ENCODE measurements at places on chromosomes 2 and 18.
A peak's percentile ranks its signal among the peaks of the same experiment; 100 is the strongest.

- no peak for DNase-seq
Measured at GRCh38 chr2:64913357-64913869, 75.8 kb upstream of the SLC1A4 start.

DNA sequence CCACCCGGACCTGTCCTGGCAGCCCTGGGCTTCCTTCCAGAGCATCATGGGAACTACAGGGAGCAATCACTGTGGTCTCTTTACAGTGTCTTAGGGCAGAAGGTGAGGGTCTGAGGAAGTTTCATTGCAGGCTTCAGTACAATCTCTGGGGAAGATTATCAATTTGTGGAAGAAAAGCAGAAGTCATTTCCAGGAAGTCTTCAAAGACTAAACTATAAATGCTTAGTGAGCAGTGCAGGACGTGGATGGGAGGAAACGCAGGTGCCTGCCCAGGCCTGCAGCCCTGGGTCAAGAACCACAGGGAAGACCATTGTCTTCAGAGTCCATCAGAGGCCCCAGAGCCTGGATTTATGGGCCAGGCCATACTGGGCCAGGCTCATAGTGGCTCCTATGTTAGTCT, 54.3 kb downstream of the INO80C start:
- no peak for DNase-seq

- peak; percentile 36 for DNase-seq
Measured at GRCh38 chr2:55137024-55137958, 87.0 kb upstream of the RTN4 start.

GRCh38 chr18:45638544-45638943, 23.3 kb downstream of the SLC14A2 start:
- no peak for DNase-seq

DNA sequence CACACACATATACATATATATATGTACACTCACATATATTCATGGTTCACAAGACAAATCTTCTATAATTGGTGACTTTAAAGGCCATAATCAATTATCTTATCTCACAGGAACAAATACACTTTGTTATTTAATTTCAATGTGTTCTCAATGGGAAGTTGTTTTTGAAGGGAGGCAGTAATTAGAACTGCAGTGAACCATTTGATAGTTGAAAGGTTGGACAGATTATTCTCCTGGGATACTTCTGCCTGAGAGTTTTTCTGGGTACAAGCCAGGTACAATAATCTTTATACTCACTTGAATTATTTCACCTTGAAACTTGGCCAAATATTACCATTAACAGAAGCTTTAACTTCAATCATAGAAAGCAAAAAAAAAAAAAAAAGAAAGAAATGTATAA, 546.6 kb upstream of the LRRTM4 start:
- no peak for DNase-seq

DNA sequence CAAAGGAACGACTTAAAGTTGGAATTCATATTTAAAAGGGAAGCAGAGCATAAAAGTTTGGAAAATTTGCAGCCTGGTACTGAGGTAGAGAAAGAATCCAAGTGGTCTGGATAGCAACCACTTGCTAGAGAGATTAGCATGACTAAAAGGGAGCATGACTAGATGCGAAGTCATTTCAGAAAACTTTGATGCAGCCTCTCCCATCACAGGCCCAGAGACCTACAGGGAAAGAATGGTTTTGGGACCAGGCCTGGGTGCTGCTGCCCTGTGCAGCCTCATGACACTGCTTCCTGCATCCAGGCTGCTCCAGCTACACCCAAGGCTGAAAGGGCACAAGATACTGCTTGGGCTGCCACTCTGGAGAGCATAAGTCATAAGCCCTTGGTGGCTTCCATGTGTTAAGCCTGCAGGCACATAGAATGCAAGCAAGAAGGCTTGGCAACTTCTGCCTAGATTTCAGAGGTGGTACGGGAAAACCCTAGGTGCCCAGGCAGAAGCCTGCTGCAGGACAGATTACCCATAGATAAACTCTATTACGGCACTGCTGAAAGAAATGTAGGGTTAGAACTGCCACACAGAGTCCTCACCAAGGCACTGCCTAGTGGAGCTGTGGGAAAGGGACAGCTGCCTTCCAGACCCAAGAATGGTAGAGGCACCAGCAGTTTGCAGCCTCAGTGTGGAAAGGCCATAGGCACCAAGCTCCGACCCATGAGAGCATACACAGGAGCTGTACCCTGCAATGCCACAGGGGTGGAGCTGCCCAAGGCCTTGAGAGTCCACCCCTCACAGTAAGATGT, 12.6 kb upstream of the CHN1 start:
- DNase-seq: no peak

DNA sequence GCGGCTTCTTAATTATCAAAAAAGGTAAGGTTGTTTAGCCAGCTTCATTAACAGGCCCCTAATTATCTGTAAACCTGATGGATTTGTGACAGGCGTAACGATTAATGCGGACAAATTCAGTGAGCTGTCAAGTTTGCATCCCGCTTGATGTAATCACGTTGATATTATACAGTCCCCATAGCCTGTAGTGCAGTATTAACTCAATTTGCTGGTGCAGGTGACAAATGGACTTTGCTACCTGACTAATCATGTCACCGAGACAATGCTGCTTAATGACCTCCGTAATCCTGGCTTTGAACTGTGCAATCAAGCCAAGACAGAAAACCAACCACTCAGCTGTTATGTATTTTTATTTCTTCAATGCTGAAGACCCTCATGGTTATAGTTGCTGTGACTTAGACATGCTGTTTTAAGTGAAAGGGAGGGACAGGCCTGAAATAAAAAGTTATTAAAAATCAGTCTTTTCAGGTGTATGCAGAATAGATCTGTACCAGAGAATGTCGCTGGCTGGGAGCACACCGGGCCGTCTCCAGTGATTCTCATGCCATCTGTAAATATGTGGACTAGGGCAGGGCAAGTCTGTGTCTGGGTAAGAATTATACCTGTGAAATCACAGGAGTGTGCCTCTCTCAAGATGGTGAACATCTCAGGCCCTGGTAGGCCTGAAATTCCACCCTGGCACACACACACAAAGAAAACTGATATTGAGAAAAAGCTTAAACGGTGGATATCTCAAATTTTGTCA, 4.3 kb downstream of the TSHZ1 start:
- no peak for DNase-seq

DNA sequence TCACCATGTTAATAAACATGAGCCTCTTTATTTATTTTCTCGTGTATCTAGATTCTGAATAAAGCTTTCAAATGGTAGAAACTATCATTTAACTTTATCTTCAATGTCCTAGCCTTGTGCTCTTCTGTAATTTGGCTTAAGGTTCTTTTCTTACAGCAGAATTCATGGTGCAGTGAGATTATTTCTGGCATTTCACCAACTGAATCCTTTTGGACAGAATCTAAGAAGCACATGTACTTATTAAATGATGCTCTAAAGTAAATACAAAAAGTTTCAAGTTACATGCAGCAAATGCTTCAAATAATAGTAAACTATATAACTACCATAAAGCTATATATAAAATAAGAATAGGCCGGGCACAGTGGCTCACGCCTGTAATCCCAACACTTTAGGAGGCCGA, 65.9 kb downstream of the AP1S3 start:
- no peak for DNase-seq

DNA sequence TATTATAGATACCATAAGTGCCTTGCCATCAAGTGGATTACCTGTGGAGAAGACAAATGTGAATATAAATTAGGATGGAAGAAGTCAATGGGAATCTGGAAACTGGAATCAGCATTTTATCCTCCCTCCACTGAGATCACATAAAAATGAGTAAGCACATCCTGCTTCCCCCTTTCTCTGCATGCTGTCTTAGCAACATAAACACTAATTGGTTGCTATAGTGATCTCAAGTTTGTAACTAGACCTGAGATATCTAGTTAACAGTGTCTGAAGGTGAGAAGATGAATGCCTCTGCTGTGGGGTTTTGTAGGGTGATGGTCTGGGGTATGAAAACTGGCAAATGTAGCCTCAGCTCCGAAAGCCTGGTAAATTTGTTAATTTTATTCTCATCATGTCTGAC, 1357.5 kb upstream of the CELF4 start:
- DNase-seq: no peak

DNA sequence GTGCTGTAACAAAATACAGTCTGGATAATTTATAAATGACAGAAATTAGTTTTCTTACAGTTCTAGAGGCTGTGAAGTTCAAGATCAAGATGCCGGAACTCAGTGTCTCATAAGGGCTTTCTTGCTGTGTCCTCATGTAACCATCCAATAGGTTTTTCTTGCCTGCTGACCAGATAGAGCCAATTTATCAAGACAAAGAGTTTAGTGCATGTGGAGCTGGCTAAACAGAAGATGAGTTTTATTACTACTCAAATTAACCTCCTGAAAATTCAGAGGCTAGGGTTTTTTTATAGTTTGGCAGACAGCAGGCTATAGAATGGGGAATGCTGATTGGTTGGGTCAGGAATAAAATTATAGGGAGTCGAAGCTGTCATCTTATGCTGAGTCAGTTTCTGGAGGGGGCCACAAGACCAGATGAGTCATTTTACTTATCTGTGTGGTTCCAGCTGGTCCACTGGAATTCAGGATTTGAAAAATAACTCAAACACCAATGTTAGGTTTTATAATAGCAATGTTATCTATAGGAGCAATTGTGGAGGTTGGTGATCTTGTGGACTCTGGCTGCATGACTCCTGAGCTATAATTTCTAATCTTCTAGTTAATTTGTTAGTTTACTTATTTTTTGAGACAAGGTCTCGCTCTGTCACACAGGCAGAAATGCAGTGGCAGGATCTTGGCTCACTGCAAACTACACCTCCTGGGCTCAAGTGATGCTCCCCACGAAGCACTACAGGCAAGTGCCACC, 3.2 kb upstream of the PDK1 start:
- no peak for DNase-seq

DNA sequence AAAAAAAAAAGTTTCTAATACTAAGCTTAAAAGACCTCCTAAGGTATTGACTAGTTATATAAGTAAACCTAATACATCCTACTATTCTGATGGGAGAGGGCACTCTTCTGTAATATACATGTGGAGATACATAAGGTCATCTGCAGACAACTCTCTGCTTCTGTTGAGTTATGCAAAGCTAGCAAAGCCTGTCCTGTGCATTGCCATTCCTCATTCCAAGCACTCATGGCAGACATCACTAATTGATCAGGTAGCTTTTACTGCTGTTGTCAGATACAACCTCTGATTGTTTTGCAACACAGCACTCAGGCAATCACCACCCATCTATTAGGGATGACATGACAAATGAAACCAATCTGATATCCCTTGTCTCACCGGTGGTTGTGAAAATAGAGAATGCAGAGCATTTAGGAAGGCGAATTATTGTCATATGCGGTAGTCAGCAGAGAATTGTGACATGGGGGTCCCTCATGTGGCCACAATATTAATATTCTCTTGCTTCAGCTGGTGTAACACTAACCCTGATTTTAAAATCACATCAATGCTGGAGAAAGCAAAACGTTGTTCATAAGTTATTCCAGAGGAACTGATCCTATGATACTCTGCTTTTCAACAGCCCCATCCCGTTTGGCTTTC, 416.5 kb upstream of the GYPC start:
- DNase-seq: no peak

- no peak for DNase-seq
Measured at GRCh38 chr18:12658426-12659138, 675 bp upstream of the SPIRE1 start.

DNA sequence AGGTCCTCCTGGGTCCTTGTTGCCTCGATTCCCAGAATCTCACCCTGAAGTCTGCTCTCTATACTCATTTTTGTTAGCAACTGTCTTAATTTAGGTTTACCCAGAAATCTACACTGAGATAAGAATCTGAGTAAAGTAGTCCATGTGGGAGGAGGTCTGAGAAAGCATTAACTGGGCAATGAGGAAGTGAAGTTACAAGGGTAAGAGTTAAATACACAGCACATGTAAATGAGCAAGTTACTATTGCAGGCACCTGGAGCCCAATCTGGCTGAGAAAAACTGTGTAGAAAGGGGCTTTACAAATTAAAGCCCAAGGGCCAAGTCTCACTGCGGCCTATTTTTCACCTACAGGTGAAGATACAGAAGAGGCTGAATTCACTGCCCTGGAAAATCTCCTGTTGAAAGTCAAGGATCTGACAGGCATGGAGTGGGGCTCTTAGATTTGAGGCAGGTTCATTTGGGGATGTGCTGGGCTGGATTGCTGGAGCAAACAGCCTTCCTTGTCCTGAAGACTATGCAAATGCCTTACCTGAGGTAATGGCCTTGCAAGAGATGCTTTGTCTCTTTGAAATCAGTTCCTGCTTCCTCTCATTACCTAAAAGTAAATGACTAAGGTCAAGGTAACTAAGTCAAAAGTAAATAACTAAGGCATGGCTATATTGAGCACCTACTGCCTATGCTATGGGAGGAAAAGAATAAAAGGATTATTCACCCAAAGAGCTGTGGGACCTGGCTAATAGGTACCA, 84.4 kb upstream of the DYNAP start:
- DNase-seq: no peak

DNA sequence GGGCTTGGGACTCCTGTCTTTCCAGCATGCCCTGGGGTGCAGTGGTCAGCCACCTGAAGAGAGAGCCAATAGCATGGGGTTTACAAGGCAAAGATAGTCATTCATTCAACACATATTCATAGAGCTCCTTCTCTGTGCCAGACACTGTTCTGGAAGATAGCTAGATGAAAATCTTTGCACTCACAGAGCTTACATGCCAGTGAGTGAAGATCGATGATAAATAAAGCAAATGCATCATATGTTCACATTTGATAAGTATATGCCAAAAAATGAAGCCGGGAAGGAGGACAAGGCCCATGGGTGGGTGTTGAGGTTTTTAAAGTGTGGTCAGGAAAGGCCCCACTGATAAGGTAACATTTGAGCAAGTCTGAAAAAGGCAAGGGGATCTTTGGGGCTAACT, 130.8 kb upstream of the CDCA7 start:
- no peak for DNase-seq

DNA sequence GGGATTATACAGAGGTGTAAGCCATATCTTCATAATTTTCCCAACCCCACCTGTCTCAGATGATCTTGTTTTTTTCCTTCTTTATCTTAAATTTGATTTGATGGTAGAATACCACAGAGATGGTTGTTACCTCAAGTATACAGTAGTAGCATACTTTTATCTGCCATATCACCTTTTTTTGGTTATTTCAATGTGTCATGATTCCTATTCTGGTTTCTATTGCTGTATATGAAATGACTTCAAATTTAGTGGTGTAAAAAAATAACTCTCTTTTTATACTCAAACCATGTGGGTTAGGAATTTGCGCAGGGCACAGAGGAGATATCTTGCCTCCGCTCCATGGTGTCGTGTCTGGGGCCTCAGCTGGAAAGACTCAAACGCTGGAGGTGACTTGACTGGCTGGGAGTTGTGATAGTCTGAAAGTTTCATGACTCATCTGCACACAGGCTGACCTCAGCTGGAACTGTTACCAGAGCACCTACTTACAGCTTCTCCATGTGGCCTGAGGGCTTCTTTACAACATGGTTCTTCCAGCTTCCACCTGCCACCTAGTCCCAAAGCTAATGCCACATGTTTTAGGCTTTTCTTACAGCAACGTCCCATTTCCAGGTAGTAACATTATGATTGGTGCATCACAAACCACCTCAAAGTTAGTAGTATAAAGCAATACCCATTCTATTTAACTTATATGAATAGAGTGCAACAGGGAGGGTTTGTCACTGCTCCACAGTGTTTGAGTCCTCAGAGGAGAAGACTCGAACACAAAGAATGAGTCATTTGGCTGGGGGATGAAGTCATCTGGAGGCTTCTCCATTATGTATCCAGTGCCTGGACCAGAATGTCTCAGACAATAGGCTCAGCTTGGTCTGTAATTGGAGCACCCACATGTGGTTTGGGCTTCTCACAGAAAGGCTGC, 82.3 kb upstream of the XPO1 start:
- DNase-seq: no peak
